Cortex of kidney (tissue), 1 donor: ENCODE measurements at places on chromosomes 2 and 18.

GRCh38 chr2:181902625-181903024 lies 11.1 kb downstream of the ITPRID2 start:
- DNase-seq = no peak

GRCh38 chr2:163351966-163352365 lies 383.8 kb downstream of the FIGN start:
- DNase-seq = no peak

GRCh38 chr2:75208738-75209137 lies 9.4 kb upstream of the TACR1 start:
- DNase-seq = no peak

GRCh38 chr2:201887773-201888425 lies 81.6 kb downstream of the CDK15 start:
- DNase-seq = no peak

- DNase-seq = no peak
These were observed 1896.8 kb upstream of the CELF4 start for GRCh38 chr18:39462436-39462835.

- no peak for DNase-seq
These were observed 105.5 kb upstream of the DTNA start for GRCh38 chr18:34604591-34604990.

DNA sequence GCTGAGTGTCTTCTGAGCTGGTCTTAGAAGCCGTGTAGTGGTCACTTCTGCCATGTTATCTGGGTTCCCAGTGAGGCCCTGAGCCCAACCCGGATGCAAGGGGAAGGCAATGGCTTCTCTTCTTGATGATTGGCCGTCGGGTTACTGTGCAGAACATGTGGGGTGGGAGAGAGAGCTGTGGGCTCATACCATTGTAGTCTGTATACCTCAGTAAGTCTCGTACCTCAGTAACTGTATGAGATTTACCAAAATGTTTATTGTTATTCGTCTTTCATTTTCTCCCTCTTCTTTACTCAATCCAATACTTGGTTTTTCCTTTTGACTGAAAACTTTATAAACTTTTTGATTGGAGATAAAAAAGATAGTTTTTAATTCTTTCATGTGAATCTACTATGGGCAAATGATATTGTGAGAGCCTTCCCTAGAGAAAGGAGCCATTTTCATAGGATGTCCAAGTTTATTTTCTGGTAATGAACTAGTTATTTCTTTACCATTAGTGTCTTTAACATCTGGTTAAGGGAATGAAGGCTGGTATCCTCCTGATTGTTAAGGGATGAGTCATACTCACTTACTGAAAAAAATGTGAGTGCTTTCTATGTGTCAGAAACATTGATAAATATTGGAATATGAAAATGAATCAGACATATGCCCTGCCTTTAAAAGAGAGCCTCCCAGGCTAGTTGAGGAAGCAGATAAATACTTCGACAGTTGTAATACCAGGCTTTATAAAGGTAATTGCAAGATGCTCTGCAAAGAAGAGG lies 129.9 kb downstream of the PRPF40A start:
- DNase-seq = no peak

- no peak for DNase-seq
These were observed 41.0 kb downstream of the CDKL4 start for GRCh38 chr2:39202639-39203369.

GRCh38 chr18:1906421-1906820 lies 664.9 kb downstream of the METTL4 start:
- DNase-seq = no peak

- no peak for DNase-seq
These were observed 1161.9 kb upstream of the NRXN1 start for GRCh38 chr2:52193804-52194203.

DNA sequence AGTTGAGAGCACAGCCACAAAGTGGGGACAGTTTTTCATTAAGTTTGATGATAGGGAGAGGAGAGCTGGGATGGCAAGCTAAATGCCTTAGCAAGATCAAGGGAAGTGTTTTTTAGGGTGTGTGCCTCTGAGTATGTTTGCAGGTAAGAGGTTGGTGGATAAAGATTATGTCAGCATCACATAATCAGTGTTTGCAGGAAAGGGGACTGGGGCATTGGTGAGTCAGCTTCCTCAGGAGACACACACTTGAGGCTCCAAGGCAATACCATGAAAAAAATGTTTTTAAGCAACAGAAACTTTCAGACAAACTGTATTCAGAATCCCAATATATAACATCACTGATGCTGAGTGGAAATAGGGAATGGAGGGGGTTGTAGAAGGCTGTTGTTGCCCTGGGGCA lies 25.4 kb upstream of the DTNB start:
- DNase-seq = no peak

GRCh38 chr2:178860551-178860950 lies 53.3 kb upstream of the TTN start:
- DNase-seq = no peak

- no peak for DNase-seq
These were observed 37.6 kb upstream of the MCM6 start for GRCh38 chr2:135913727-135914365.

GRCh38 chr2:196233021-196233804 lies 61.8 kb upstream of the STK17B start:
- DNase-seq = no peak

GRCh38 chr2:45404807-45405297 lies 206.2 kb downstream of the SRBD1 start:
- DNase-seq = no peak

GRCh38 chr2:96881349-96882195 lies 11.7 kb upstream of the SEMA4C start:
- no peak for DNase-seq

GRCh38 chr2:100561191-100561590 lies 1.6 kb upstream of the PDCL3 start:
- no peak for DNase-seq

DNA sequence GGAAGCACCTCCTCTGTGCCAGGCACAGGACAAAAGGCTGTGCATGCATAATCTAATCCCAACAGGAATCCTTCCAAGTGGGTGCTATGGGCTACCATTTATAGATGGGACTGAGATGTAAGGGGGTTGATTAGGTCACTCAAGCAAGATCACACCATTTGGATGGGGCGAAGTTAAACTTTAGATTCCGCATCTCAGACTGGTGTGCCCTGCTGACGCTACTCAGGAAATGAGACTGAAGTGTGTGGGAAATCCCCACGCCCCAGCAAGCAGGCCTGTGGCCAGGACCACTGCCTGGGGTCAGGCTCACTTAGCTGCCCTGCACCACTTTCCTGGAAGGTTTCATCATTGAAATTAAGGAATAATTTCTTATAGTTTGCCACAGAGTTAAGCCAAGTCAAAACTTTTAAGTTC lies 70.5 kb upstream of the PPP1CB start:
- no peak for DNase-seq

DNA sequence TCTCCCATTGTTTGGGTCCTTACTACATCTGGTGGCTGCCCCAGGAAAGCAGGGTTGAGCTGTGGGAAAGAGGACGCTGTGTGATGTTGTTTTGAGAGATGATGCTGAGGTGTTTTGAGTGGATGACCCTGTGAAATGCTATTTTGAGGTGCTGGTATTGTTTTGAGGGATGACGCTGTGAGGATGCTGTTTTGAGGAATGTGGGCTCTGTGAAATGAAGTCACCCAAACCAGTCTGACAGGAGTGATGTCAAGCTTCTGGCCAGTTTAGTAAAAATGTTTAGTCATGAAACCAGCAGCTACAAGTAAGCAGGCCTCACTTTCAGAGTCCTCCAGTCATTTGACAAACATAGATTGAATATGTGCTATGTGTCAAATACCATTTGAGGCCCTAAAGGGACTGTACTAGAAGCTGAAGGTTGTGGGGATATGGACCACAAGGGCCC lies 16.1 kb upstream of the PUM2 start:
- DNase-seq = no peak

DNA sequence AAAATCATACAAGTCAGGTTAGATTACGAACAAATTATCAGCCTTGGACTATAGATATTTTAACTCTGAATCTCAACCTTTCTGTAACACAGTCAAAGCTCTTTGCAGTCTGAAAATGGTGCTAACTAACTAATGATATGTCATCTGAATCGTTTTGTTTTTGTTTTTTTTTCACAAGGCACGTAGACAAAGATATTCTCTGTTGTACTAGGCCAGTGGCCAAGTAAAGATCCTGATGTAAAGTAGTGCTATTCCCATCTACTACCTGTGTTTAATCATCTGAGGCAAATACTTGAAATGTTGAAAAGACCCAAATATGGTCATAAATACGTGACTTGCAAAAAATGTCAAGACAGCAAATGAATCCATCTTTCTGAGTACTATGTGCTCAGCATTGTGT lies 65.7 kb downstream of the REL start:
- DNase-seq = no peak

- no peak for DNase-seq
These were observed 103.4 kb downstream of the MEIS1 start for GRCh38 chr2:66538291-66538690.

GRCh38 chr2:54716375-54716774 lies 7.1 kb upstream of the EML6 start:
- DNase-seq = no peak

- DNase-seq = no peak
These were observed 92.7 kb upstream of the PARD3B start for GRCh38 chr2:204452464-204453023.

- no peak for DNase-seq
These were observed 17.1 kb downstream of the SPIRE1 start for GRCh38 chr18:12640881-12641200.

- no peak for DNase-seq
These were observed 116.4 kb downstream of the ZNF516 start for GRCh38 chr18:76378526-76379215.

DNA sequence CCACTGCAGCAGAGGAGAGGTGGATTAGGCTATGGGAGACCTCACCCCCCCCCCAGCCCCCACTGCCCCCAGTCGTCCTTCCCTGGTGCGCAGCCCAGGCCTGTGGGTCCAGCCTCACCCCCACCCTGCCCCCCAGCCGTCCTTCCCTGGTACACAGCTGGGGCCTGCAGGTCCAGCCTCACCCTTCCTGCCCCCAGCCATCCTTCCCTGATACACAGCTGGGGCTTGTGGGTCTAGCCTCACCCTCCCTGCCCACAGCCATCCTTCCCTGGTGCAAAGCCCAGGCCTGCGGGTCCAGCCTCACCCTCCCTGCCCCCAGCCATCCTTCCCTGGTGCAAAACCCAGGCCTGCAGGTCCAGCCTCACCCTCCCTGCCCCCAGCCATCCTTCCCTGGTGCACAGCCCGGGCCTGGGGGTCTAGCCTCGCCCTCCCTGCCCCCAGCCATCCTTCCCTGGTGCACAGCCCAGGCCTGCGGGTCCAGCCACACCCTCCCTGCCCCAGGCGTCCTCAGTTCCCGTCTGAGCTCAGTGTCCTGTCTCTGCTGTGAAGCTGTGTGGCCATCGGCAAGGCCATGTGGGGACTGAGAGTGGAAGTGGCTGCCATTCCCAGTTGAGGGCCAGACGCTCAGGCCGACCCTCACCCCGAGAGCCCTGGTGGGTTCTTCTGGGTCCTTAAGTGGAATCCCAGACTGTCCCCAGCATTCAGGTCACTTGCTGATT lies 86.8 kb upstream of the SNTG2 start:
- DNase-seq = no peak

DNA sequence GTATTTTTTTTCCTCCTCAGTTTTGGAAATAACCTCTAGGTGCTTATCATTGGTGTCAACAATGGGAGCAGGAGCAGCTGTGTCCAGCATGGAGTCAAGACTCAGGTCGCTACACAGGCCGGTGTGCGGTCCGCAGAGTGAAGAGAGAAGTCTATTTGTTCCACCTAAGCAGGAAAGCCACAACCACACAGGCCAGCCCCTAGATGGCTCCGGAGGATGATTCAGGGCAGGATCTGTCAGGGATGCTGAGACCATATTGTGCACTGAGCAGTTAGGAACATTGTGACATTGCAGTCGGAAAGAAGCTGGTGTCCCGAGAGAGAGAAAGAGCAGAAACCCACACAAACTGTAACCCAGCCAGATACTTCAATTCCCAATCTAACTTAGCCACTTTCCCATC lies 136.9 kb downstream of the GAREM1 start:
- no peak for DNase-seq

GRCh38 chr2:232588680-232589585 lies 38.4 kb downstream of the EIF4E2 start:
- DNase-seq = no peak

GRCh38 chr2:197908990-197909776 lies 104.8 kb downstream of the PLCL1 start:
- no peak for DNase-seq

GRCh38 chr18:79687806-79688205 lies 8.2 kb downstream of the CTDP1 start:
- no peak for DNase-seq

- no peak for DNase-seq
These were observed 42.4 kb downstream of the POMC start for GRCh38 chr2:25125976-25126375.

DNA sequence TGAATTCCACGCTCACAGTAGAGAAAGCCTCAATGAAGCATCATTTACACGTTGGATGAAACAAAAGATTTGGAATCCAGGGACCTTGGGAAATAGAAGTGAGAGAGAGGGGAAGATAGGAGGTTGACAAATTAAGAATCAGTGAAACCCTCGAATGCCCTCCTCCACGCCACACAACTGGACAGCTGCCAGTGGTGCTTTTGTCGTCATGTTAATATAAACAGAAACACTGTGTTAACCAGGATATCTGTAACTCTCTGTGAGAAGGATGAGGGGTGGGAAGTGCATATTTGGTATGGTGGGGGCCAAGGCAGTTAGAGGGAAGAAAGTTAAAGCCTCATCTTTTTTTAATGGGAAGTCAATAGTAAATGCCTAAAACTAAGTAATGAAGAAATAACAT lies 108.7 kb downstream of the GFPT1 start:
- no peak for DNase-seq

GRCh38 chr18:44935455-44935854 lies 254.8 kb downstream of the SETBP1 start:
- no peak for DNase-seq

DNA sequence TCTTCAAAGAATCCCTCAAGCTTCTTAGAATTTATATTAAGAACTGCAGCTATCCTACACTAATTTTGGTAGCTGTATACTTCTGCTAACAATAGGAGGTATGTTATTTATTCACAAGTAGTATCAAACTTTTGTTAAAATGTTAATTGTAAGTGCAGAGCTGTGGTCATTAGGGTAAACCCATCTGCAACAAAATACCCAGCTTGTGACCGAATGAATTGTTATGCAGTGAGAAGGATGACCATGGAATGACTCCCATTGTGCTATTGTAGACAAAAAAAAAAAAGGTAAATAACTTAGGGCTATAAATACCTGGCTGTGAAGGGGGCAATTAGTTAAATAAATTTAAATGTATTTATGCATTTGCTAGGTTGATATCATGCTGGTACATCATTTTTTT lies 186.1 kb downstream of the ADCYAP1 start:
- DNase-seq = no peak

GRCh38 chr2:230661072-230661957 lies 51.3 kb upstream of the CAB39 start:
- no peak for DNase-seq

GRCh38 chr2:64410671-64411070 lies 43.3 kb upstream of the LGALSL start:
- DNase-seq = no peak

GRCh38 chr18:22283397-22283796 lies 114.0 kb downstream of the GATA6 start:
- no peak for DNase-seq
